Mesenteric fat pad (tissue), 1 donor: ENCODE measurements at places on chromosomes 5 and 9.

- no peak for DNase-seq
Measured at GRCh38 chr5:167880420-167880819, 411.0 kb upstream of the WWC1 start.

DNA sequence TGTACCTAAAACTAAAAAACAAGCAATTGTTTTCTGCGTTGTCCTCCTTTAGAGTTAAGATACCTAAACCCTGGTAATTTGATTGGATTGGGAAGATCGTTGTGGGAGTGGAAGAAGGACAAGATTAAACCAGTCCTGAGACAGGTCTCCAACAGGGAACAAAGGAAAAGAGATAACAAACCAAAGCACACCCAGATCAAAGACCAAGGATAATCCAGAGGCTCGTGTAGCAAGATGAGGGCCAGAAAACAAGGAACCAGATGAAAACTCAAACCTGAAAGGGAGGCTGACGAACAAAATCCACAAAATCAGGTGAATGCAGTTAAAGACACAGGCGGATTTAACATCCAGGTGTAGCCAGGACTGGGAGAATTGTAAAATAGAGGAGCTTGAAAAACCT lies 618.1 kb downstream of the SLCO4C1 start:
- DNase-seq, result no peak

DNA sequence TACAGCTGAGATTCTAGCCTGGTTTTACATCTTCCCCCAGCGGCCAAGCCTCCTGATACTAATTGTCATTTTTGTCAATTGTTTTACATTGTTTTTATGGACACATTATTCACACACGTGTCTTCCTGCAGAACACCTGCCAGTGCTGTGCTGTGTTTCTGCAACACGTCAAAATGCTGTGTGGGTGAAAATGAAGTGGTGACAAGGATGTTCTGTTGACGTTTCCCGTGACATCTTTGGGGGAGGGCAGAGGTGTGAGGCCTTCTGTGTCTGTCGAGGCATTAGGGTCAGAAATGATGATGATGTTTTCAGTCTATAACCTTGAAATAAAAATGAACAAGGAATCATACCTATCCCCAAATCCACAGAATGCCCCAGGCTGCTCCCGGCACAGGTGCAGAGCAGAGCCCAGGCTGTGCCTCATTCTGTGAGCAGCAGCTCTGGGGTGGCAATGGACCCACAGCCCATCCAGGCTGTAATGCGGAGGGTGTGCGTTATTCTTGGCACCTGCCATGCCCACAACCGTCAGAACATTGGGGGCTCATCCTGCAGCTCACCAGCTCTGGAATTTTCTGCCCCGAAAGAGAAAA lies 23.6 kb upstream of the CEP72 start:
- peak; percentile 82 for DNase-seq

GRCh38 chr5:170269579-170269978 lies 28.0 kb downstream of the LCP2 start:
- no peak for DNase-seq

- no peak for DNase-seq
Measured at GRCh38 chr5:156021866-156022265, 305.1 kb upstream of the SGCD start.

- DNase-seq, result no peak
Measured at GRCh38 chr9:16710888-16711287, 159.6 kb downstream of the BNC2 start.

GRCh38 chr5:64784451-64785025 lies 15.8 kb downstream of the CWC27 start:
- DNase-seq, result no peak

DNA sequence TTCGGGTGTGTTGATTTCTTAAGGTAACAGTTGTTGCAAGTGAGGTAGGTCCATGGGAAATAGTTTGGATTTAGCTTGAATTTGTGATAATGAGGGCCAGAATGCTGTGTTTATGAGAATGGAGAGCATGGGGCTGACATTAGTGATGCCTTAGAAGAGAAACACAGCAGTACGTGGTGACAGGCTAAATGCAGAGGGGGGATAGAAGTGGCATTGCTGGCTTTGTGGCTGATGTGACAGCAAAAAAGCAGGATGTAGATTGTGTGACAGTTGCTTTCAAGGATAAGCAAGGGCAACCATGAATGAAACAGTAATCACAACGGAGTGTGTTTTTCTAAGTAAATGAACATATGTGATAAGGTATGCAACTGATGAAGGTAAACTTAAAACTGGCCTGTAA lies 103.4 kb upstream of the SGCD start:
- DNase-seq, result no peak

DNA sequence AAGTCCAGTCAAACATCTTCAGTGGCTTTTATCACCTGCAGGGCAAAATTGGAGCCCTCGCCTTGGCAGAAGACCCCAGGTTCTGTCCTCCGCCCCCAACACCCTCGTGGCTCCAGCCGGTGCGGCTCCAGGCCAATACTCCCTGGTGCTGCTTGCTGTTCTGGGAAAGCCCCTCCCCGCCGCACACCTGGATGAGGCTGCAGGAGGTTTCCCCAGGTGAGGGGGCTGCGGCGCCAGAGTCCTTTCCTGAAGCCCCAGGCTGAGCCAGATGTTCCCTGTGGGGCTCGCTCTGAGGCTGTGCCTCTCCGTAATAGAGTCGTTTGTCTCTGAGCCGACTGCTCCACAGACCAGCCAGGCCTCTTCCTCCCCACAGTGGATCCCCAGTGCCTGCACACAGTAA lies 375.4 kb upstream of the IRX1 start:
- no peak for DNase-seq
